Non-pigmented ciliary epithelial cell (primary cell): ENCODE measurements at places on chromosomes 11 and 22.

DNA sequence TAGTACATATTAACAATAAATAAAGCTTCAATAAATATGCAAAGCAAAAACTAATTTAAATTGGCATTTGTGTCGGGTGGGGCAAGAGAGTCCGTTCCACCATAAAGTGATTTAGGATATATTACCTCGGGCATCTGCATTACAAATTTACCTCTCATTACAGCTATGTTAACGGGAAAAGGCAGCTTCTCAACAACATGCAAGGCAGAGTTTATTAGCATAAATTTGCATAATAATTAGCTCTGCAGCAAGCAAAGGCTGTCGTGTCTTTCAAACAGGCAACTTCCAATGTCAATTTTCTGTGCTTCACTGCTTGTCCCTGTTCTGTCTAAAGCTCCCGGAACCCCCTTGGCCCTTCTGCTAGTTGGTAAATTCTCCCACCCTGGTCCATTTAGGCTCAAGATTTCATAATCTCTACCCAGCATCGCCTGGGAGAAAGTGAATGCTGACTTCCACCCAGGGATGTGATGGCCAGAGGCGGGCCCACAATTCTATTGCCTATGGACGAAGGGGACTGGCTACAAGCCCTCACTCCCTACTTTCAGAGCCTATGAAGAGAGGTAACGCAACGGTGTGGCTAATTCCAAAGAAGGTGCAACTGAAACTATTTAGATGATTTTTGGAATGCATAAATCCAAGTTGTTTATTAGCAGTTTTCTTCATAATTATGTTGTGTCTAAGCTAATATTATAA, 462.1 kb downstream of the OPCML start:
- DNase-seq = no peak

GRCh38 chr22:39806109-39806508, 87.5 kb downstream of the ENTHD1 start:
- no peak for DNase-seq

GRCh38 chr11:6746086-6746618, 25.6 kb downstream of the OR2AG2 start:
- DNase-seq = no peak

DNA sequence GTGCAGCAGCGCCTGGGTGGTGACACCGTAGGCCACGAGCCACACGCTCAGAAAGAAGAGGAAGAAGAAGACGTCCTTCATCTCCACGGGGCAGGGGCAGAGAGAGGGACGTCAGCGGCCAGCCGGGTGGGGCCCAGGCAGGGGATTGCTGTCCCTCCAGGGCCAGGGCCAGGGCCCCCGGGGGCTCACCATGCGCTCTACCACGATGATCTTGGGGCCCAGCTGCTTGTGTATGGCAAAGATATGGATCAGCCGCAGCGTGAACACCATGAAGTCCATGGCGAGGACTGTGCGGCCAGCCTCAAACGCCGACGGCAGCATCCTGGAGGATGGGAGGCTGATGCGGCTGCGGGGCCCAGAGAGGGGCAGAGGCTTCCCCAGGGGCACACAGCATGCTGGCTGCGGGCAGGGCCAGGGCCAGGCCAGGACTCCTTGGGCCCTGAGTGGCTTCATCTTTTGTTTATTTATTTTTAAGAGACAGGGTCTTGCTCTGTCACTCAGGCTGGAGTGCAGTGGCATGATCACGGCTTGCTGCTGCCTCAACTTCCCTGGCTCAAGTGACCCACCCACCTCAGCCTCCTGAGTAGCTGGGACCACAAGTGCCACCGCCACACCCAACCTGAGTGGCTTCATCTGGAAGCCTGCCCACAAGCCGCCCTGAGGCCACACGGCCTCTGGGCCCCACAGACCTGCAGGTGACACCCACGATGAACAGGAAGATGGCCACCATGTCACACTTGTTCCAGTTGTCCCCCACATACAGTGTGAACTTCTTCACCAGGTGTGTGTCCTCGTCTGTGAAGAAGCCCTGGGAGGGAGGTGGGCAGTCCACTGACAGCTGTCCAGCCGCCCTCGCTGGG, 11.1 kb downstream of the TSSC4 start:
- DNase-seq = no peak

- no peak for DNase-seq
Observed at GRCh38 chr22:50010676-50011446, 1.7 kb downstream of the IL17REL start.

- DNase-seq = no peak
Observed at GRCh38 chr11:95912902-95913560, 10.9 kb downstream of the MTMR2 start.

DNA sequence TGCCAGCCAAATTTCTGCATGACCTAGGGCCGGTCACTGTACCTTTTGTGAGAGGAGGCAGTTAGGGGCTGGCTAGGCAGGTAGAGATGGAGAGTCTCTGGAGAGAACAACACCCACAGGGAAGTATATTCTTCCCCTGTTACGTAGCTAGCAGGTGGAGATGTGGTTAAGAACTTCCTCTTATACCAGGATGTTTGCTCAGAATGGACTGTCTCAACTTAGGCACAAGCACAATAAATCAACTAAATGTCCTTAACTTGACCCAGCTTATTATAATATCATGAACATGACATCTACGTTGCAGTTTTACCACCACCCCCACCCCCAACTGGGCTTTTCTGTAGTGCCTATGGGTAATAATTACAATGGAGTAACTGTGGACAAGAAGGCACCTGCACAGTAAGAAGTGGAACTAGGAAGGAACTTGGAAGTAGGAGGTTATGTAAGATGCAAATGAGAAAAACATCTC, 60.7 kb upstream of the MPEG1 start:
- no peak for DNase-seq

- DNase-seq = no peak
Observed at GRCh38 chr22:22565981-22566380, 6.9 kb upstream of the PRAME start.

GRCh38 chr22:20584872-20585638, 77.6 kb downstream of the MED15 start:
- DNase-seq = no peak

GRCh38 chr11:119332111-119332765, 2.1 kb upstream of the RNF26 start:
- DNase-seq = no peak

GRCh38 chr11:46216019-46216764, 61.3 kb upstream of the CREB3L1 start:
- no peak for DNase-seq

DNA sequence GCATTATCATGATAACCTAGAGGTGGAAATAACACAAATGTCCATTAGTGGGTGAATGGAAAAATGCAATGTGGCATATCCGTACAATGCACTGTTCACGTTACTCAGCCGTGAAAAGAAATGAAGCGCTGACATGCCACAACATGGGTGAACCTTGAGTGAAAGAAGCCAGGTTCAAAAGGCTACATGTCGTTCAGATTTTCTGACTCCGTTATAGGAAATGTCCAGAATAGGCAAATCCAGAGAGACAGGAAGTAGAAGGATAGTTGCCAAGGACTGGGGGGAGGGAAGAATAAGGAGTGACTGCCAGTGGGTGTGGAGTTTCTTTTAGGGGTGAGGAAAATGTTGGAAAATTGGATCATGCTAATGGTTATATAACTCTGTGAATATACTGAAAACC, 133.8 kb downstream of the ATXN10 start:
- DNase-seq = no peak

- no peak for DNase-seq
Observed at GRCh38 chr11:120121914-120122473, 15.9 kb downstream of the TRIM29 start.

GRCh38 chr11:75816561-75817239, 1.7 kb downstream of the UVRAG start:
- no peak for DNase-seq

DNA sequence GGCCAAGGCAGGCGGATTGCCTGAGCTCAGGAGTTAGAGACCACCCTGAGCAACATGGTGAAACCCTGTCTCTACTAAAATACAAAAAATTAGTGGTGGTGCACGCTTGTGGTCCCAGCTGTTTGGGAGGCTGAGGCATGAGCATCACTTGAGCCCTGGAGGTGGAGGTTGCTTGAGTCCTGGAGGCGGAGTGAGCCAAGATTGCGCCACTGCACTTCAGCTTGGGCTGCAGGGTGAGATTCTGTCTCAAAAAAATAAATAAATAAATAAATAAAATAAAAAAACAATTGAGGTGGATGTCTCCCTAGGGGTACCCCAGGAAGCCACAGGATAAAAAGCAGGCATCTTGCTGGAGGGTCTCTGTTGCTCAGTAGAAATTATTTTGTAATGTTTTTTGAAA, 14.1 kb downstream of the PTPRJ start:
- DNase-seq = no peak

DNA sequence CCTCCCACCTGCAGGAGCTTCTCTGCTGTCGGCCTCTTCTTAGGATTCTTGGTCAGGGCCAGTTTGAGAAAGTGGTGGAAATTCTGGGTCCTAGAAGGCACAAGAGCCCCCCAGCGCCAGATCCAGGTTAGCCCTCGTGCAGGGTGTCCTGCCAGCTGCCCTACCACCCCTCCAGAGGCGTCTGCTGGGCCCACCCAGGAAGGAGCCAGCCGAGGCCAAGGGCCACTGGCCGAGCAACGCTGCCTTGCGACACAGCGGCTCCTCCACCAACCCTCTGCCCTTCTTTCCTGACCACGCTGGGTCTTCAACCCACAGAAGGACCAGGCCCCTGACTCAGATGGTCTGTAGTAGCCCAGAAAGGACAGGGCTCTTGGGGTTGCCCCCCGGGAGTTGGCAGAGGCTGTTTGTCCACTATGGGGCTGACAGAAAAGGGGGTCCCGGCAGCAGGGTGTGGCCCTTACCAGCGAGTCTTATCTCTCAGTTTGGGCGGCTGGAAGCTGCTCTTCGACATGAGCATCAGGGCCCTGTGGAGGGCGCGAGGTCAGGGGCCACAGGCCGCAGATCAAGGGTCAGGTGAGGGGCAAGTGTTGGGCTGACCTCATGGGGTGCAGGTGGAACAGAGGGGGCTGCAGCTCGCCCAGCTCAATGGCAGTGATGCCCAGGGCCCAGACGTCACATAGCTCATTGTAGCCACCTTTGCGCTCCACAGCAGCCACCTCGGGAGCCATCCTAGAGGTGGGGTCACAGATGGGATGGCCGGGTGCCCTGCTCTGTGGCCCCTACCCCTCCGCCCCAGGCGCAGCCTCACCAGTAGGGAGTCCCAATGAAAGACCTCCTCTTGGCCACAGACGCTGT, 2.5 kb downstream of the MAP4K2 start:
- no peak for DNase-seq

DNA sequence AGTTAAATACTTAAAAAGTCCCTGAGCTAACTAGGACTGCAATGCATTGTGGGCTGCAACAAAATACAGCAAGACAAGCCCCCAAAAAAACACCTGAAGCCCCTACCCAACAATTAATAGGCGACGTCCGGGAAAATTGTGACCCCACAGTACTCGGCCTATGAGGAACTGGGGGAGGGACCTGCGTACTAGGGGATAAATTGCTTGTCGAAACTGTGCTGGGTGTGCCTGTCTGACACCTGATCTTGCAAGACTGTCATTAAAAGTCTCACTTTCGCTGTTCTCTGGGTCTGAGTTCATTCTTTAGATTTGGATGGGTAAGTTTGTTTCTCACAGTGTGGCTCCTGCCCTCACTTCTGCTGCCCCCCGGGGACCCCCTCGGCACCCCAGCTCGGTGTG, 15.2 kb downstream of the TANGO2 start:
- no peak for DNase-seq

DNA sequence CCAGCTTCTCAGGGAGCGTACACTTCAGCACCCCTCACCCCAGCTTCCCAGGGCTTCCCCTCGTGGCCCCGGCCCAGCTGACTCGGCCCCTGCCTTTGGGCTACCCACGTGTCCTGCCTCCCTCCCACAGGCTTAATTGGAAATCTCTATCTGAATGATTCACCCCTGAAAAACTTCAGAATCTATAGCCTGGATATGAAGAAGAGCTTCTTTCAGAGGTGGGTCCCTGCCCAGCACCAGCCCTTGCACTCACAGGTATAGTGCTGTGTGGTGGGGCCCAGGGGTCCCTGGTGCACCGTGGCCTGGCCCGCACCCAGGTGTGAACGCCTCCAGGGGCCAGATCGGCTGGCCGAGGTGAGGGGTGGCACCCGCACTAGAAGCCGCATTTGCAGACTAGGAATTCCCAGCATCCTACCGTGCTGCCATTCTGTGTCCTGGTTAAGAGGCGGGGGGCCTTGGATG, 38.4 kb downstream of the B3GAT1 start:
- no peak for DNase-seq

- no peak for DNase-seq
Observed at GRCh38 chr11:12897390-12897789, 111.7 kb upstream of the RASSF10 start.

GRCh38 chr11:61091373-61092279, 10.7 kb upstream of the CD5 start:
- peak; percentile 6 for DNase-seq

DNA sequence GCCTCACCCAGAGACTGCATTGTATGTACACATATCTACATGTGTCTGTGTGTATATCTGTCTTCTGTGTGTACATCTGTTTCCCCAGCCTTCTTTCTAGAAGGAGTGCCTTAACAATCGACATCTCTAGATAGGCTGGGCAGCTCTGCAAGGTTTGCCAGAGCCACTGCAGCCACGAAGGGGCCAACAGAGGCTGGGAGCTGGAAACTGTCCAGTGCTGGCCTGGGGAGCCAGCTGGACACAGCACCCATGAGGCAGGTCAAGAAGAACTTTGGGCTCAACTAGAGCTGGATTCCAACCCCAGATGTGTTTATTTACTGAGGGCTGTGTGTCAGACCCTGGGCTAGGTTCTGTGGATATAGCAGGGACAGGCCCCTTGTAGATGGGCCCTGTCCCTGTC, 3.3 kb downstream of the SGSM1 start:
- DNase-seq = no peak

DNA sequence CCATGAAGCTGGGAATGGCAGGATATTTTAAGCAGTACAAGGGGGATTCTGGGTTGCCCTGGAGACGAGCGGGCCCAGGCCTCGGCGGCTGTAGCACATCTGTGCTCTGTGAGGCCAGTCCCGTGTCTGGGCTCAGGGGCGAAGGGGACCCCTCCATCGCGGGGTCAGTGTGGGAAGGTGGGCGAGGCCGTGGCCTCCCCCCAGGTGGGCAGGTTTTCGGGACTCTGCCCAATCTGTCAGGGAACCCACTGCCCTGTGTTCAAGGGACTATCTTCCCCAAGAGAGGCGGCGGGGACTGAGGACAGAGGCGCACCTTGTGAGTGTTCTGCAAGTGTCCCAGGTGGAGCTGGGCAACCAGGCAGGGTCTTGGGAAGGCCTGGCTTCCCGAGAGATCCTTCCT, 336.6 kb downstream of the CTTN start:
- no peak for DNase-seq

DNA sequence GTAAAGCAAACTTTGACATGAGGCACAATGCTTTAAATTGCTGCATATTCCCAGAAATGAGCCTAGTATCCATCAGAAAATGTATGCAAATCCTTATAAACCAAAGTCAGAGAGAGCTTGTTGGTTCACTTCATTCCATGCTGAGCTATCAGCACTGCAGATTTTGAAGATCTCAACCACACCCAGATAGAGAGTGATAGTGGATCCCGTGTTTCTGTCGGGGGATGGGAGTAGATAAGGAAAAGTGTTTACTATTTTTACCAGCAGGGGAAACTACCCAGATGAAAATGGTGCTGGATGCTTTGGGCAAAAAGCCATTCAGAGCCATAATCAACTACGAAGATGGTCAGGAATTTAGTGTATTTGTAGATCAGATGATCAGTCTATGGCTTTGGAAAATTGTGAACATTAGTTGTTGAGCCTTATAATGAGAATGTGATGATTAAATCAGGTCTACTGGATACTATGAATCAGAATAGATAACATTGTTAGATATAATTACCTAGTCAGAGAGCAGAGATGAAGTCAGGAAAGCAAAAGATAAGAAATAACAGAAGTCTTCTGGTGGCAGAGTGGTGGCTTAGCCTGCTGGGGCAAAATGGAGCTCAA, 10.8 kb downstream of the OR51B6 start:
- no peak for DNase-seq

GRCh38 chr11:114801773-114802172, 123.4 kb downstream of the NXPE2 start:
- no peak for DNase-seq
